ENCODE measurements at places on chromosomes 12 and 14.

- no peak for DNase-seq
Observed at GRCh38 chr14:81474685-81475324, 58.8 kb downstream of the SEL1L start.

DNA sequence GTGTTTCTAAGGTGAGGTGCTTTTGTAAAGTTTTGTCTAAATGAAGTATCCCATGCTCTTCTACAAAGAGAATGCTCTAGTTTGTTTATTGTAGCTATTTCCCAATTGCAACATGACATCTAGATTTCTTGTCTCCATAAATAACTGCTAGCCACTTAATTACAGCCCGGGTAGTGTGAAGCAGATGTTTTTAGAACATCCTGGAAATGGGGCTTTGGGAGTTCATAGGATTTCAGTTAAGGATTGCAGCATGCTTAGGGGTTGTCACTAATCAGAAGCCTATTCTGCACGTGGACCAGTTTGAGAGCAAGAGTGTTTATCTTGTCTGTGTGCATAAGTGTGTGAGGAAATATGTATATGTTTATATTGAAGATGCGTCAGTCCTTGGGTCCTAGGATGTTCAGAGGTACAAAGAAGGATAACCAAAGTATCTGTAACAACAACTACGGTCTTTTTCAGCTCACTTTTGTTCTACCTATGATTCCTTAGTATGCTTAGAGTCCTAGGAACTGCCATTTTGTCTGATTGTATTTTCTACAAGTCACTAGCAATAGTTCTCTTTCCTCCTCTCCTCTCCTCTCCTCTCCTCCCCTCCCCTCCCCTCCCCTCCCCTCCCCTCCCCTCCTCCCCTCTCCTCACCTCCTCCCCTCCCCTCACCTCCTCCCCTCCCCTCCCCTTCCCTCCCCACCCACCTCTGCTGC lies 135.3 kb downstream of the ACSS3 start:
- DNase-seq, result peak; percentile 22

DNA sequence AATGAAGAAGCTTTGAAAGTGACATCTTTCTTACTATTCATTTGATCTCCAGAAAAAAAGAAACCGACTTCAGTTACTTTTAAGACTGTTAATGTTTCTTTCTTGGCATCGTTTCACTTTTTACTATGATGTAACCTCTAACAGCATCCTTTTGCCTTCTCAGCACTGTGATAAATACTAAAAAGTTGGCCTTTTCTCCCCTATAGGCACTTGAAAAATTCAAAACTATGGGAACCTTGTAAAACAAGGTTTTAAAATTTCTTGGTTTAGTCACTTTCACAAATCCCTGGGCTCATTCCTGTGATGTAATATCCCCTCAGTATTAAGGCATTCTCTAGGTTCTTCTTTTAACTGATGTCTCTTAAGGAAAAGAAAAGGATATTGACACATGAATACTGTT lies 281.8 kb downstream of the EGLN3 start:
- DNase-seq, result no peak

DNA sequence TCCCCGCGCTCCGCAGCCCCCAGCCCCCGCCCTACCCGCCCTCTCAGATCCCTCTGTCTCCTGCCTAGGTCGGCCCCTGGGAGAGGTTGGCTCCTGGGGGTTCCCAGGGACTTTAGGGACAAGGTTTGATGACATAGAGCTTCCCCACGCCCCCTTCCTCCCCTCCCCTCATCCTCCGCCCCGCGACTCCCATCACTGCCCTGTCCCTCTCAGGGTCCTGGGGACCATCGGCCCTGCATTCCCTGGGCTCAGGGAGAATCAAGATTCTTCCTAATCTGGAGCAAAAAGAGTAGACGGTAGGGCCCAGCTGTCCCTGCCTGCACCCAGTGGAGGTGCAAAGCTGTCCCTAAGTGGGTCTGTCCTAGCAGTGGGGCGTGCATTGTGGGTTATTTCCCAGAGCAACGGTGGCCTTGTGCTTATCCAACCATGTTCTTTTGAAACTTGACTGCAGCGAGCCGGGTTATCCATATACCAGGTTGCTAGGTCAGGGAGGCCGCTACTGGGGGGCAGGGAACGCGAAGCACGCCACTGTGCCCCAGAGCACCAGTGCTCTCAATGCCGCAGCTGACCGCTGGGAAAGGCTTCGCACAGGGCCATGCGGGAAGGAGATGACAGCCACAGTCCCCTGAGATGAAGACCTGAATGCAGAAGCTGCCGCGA lies 124.4 kb upstream of the PRMT8 start:
- no peak for DNase-seq

- peak; percentile 57 for DNase-seq
Observed at GRCh38 chr12:113903381-113903863, 62.7 kb downstream of the RBM19 start.

DNA sequence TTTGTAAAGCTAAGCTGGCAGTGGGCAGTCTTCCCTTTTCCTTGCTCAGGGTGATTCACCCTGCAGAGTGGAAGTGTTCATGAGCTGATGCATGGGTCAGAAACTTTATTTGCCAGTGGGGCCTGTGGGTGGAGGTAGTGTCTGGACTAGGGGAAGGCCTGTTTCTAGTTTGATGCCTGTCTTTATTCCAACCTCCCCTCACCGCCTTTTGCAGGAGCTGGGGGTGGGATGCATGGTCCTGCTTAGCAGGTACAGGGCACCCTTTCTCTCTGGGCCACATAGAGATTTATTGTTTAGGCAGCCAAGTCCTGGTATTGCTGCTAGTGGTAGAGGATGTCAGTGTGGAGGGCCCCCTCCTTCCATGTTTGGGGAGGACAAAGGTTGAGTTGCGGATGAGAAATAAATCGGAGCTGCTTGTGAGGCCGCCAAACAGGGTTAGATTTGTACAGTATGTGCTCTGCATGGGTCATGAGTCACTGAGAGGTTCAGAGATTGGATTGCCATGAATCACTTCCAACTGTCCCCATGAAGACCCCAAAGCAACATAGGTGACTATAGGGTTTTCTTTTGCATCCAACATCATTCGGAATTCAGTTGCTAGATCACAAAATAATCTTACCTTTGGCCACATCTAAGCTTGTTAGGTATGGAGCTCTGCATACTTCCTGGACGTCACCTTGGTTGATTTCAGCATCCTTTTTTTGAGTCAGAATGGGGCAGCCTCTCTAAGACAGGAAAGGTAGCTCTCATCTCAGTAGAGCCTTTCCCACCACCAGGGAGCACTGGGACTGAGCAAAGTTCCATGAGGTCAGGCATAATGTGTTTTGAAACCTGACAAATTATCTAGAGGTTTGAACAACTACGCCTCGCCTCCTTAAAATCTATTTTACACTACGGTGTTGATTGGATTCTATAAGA lies 8.8 kb downstream of the SMOC1 start:
- DNase-seq, result peak; percentile 93

DNA sequence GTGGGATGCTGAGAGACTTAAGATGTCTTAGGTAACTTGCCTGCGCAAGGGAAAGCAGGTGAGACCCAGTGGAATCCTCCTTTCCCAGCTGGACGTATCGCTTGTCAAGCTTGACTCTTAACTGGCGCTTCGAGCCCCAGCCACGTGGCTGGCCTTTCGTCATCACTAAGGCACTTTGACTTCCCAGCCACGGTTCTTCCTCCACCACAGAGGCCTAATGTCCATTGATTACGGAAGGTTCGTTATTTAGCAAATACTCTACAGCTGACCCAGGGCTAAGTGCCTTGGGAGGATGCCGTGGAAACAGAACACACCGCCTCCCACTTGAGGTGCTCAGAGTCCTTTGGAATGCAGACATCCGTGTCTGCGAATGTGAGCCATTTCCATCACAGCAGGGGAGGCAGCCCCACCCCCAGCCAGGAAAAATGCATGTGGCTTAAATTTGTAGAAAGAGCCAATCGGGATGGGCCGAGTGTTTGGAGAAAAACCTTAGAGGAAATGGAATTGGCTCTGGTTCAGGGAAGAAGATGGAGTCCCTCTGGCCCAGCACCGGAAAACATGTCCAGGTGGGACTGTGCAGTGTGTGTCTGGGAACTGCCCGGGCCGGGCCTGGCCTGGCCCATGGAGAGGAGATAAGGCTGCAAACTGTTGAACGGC lies 115.7 kb downstream of the PLXNC1 start:
- DNase-seq, result no peak

DNA sequence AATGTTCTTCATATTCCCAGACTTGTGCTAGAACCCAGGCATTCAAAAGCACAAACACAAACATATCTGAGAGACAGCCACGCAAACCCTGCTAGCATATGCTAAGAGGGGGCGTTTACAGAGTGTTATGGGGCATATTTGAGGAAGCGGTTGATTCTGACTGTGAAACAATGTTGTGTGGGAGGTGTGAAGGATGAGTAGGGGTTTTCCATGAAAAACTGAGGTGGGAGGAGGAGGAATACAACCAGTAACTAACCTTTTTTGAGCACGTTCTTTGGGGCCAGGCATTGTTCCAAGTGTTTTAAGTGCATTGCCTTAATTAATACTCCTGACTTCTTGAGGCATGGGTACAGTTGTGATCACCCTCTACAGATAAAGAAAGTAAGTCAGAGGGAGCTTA lies 499.5 kb downstream of the AACS start:
- DNase-seq, result no peak

- no peak for DNase-seq
Observed at GRCh38 chr14:33376510-33376909, 437.8 kb downstream of the NPAS3 start.

GRCh38 chr12:51281202-51281924 lies 11.1 kb upstream of the SMAGP start:
- peak; percentile 70 for DNase-seq

DNA sequence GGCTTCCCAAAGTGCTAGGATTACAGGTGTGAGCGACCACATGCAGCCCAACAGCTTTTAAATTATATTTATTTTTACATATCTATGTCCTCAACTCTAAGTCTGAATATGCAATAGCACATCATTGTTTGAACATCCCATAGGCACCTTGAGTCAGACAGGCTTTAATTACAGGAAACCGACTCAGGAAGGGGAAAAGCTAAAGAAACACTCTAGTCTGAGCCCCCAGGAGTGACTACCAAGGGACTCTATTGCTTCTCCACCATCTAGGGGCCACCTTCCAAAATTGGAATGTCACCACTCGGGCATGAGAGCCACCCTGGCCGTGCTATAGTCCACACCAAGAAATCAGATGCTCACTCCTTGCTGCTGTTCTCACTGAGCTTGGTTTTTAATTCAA lies 14.0 kb upstream of the MFAP5 start:
- DNase-seq, result no peak

DNA sequence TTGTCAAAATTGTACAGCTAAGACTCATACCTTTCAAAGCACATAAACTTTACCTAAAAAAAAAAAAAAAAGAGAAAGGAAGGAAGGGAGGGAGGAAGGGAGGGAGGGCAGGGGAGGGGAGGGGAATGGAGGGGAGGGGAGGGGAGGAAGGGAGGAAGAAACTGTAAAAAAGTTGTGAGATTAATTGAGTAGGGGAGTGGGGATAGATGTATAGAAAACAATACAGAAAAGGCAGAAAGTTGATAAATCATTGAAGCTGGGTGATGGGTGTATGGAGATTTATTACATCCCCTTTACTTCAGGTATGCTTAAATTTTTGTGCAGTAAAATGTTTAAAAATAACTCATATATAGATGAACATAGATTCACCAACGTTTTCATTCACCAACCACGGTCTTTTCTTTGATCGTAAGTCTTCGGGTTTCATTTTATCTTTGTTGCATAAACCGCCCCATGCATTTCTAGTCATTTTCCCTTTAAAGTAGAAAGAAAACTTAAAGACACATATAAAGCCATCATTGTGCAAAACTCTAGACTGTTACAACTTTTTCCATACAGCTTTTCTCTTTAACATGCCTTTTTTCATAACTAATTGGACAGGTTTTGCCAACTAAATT lies 191.2 kb upstream of the KRR1 start:
- DNase-seq, result no peak

DNA sequence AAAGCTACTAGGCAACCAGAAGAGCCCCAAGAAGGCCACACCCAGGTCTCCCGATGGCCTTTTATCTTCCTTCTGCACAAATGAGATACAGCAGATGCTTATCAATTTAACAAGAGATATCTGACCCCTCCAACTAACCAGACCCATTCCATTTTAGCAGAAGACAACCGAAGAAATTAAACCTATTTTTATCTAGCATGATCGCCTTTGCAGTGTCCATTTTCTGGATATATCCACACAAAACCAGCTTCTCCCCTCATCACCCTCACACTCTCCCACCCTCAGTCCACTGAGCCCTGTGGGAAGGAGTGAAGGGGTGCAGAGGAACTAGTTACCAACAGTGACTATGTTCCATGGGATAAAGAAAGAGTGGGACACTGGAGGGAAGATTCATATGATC lies 20.9 kb upstream of the DHRS4 start:
- DNase-seq, result no peak

DNA sequence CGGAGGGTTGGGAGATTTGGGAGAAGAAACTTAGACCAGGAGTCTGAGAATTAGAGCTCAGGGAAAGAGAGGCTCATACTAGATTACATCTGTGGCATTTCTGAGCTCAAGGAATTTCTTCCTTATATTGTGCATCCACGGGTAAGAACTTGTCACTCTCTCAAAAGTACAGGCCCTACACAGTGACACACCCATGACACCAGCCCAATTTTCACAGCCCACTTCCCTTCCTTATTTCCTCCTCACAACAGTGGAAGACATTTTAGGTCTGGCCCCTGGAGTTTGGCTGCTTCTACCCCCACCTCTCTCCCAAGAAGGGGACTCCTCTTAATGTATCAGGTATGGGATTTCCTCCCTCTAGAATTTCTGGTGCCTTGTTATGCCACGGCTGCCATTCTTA lies 9.2 kb upstream of the ZNF385A start:
- DNase-seq, result no peak

DNA sequence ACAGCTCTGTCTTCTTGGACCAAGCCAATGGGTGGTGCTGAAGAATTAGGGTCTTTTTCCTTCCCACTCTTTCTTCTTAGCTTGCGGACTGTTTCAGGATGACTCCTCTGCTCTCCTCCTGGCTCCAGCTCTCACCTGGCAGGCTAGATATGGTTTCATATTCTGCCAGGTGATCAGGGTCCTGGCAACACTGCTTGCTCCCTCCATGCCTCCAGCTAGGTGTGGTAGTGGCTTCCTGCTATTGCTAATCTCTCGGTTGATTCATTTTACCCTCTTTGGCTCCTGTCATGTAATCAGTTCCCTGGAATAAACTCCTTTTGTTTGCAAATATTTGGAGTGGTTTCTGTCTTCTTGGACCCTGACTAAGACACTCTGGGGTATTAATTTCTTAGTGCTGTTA lies 4.3 kb upstream of the GZMH start:
- no peak for DNase-seq

DNA sequence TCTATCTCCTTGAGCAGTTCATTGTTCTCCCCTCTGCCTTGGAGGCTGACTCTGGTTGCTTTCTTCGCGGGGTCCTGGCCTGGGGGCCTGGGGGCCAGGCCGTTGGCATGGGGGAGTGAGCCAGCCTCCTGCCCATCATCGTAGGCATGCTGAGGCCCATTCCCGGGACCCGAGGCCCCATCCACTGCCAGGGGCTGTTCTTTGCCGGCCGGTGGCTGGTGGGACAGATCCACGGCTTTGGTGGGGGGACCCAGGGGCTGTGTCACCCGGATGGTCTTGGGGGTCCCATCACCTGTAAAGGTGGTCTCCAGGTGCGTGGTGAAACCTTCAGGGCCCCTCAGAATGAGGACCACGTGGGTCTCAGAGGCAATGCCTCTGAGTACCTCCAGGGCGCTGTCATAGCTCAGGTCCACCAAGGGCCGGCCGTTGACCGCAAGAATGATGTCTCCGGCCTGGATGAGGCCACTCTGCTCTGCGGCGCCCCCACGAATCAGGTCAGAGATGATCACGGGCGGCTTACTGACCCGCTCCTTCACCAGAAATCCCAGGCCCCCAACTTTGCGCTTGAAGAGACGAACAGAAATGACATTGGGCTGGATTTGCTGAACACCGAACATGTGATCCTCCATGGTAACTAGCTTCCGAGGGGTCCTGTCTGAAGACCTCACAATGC lies 30.8 kb downstream of the NOS1 start:
- DNase-seq, result no peak

GRCh38 chr14:24920265-24921075 lies 129.5 kb downstream of the STXBP6 start:
- no peak for DNase-seq
